Nasal cavity respiratory epithelium epithelial cell of viscerocranial mucosa (primary cell): ENCODE measurements at places on chromosomes 2 and 18. TPM values are rescaled to one million over a fixed set of nuclear protein-coding genes. Genes with fewer than 3 reads are reported as not detected.

Gene DYNAP
- total RNA-seq, result not detected in 2 replicates

Gene CCDC85A
- 0.07 TPM in 1 of 2 replicates, not detected in the other for total RNA-seq

Gene DYSF
- 0.68 and 16.2 TPM in 2 replicates for total RNA-seq

Gene SEPTIN10
- 76.2 and 94.4 TPM in 2 replicates for total RNA-seq

Gene MAP4K4
- total RNA-seq, result 97.7 and 123 TPM in 2 replicates

Gene SRSF7
- 64.6 and 139 TPM in 2 replicates for total RNA-seq

Gene SERPINE2
- 75.9 and 114 TPM in 2 replicates for total RNA-seq

Gene PLCD4
- 0.71 and 1.0 TPM in 2 replicates for total RNA-seq

Gene MROH2A
- not detected in 2 replicates for total RNA-seq

Gene C2orf80
- total RNA-seq, result not detected in 2 replicates

Gene LBX2
- total RNA-seq, result 0.68 and 1.00 TPM in 2 replicates

Gene LMAN2L
- total RNA-seq, result 14.4 and 25.3 TPM in 2 replicates

Gene DYTN
- total RNA-seq, result not detected in 2 replicates

Gene TCF23
- under 0.01 TPM in 1 of 2 replicates, not detected in the other for total RNA-seq

Gene ITGB1BP1
- total RNA-seq, result 24.9 and 33.7 TPM in 2 replicates

Gene CROCC2
- total RNA-seq, result not detected in 2 replicates

Gene RAPH1
- total RNA-seq, result 24.9 and 25.4 TPM in 2 replicates

Gene GALNT5
- total RNA-seq, result 30.1 and 32.5 TPM in 2 replicates

Gene ASB18
- not detected in 2 replicates for total RNA-seq

Gene CCL20
- total RNA-seq, result 2.1 and 33.9 TPM in 2 replicates

Gene B4GALT6
- 3.8 and 5.6 TPM in 2 replicates for total RNA-seq

Gene IL36RN
- 2.0 and 5.1 TPM in 2 replicates for total RNA-seq

Gene NPPC
- total RNA-seq, result not detected in 2 replicates

Gene SOX11
- under 0.01 and 0.07 TPM in 2 replicates for total RNA-seq
